Activated naive CD4-positive, alpha-beta T cell treated with anti-CD3 and anti-CD28 coated beads, Interleukin-2, amount 50 U/mL, for 16 hours (primary cell): ENCODE measurements at places on chromosomes 4 and X.

- no peak for DNase-seq
Observed at GRCh38 chr4:86500527-86500926, 93.6 kb upstream of the PTPN13 start.

- no peak for DNase-seq
Observed at GRCh38 chr4:177450426-177451107, 8.3 kb upstream of the AGA start.

DNA sequence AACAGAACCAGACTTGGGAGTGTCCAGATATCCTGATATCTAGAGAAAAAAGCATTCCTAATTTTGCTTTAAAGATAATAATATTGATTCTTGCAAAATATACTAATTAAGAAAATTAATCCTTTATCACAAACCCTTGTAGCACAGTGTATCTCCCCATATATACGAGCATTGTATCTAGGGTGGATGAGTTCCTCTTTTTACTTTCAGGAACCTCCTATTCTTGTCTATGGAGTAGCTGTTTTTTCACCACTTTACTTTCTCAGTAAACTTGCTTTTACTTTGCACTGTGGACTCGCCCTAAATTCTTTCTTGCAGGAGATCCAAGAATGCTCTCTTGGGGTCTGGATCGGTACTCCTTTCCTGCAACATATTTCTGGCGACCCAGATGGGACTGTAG lies 103.9 kb downstream of the GLUD2 start:
- DNase-seq: no peak

- no peak for DNase-seq
Observed at GRCh38 chr4:53676402-53676871, 85.2 kb upstream of the LNX1 start.

DNA sequence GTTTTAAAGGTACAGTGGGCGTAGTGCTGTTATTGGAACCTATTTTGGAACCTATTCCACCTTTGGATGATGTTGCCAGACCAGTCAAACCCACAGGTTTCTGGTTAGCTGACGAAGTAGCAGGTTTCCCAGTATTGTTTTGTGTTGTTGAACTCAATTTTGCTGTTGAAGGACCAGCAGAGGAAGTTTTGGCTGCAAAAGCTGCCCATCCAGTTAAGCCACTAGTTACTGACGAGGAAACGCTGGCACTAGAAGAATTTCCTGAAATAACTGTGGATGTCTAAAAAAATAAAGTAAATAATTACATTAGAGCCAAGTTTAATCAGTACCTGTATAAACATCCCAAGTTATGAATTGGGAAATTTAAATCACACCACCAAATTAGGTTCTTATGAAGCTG lies 25.5 kb downstream of the INTS12 start:
- DNase-seq: no peak

GRCh38 chr4:26071688-26072087 lies 157.7 kb downstream of the SMIM20 start:
- no peak for DNase-seq

- DNase-seq: peak; percentile 28
Observed at GRCh38 chr4:153257151-153257620, 52.9 kb downstream of the TRIM2 start.

- DNase-seq: no peak
Observed at GRCh38 chr4:173169178-173169427, 492 bp downstream of the GALNT7 start.

DNA sequence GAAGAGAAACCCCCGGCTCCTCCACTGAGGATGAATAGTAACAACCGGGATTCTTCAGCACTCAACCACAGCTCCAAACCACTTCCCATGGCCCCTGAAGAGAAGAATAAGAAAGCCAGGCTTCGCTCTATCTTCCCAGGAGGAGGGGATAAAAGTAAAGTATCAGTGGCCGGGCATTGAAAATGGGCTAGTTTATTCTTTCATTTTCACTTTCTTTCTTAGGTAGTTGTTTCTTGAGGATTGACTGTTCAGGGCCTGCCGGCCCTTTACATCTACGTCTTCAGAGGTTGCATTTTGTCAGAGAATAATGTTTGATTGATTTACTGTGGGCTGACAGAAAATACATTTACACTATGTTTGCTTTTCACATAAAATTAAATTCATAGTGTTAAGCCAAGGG lies 27.1 kb downstream of the PAK3 start:
- no peak for DNase-seq

DNA sequence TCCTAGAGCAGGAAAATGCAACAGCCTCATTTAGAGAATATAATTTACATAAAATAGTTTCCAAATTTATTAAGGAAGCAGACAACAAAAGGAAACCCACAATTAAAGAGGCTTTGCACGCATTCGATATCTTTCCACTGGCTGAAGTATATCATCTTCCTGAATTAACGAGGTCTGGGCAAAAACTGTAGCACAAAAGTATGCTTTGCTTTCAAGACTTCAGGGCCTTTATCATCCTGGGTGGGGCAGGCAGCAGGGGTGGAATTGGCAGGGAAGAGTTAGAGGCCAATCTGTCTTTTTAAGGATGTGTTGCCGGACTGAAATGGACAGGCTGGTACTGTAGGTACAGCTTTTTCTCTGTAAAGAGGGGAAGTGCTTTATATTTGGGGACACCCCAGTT lies 17.0 kb upstream of the STX18 start:
- no peak for DNase-seq

- DNase-seq: peak; percentile 8
Observed at GRCh38 chr4:648579-649292, 23.4 kb downstream of the PDE6B start.

DNA sequence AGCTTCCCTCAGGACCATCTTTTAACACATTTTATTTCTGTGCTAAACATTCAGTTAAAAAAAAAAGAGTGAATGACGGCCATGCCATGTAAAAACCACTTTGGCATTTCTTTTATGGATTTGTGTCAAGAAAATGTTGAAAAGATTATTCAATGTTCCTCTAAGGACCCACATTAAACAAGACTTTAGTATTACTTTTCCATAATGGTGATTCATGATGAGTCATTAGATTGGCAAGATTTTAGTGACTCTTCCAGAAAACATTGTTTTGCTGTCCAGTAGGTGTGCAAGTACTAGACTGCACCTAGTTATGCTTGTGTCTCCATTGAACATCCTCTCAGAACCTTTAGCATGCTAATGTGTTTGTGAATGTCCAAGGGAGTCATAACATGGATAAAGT lies 748.6 kb downstream of the STPG2 start:
- DNase-seq: no peak

- no peak for DNase-seq
Observed at GRCh38 chr4:39660045-39660444, 21.4 kb upstream of the SMIM14 start.

- DNase-seq: no peak
Observed at GRCh38 chr4:3489451-3489962, 26.4 kb downstream of the DOK7 start.

- DNase-seq: no peak
Observed at GRCh38 chrX:1894740-1895139, 279.9 kb downstream of the ASMT start.

DNA sequence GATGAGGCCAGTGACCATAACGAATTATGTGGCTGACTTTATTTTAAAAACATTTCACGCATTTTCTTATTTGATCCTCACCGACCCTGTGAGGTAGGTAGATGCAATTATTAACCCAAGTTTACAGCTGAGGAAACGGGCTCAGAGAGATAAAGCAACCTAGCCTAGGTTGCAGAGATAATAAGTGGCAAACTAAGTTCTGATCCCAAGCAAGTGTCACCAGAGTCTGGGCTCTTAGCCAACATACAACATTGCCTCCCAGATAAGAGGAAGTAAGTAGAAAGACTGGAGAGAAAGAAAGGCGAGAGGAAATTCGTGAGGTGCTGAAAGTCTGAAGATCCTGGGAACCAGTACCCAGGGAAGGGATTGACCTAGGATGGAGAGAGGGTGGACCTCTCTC lies 77.4 kb upstream of the GPR50 start:
- no peak for DNase-seq

- DNase-seq: no peak
Observed at GRCh38 chrX:31099536-31100090, 27.8 kb upstream of the FTHL17 start.

DNA sequence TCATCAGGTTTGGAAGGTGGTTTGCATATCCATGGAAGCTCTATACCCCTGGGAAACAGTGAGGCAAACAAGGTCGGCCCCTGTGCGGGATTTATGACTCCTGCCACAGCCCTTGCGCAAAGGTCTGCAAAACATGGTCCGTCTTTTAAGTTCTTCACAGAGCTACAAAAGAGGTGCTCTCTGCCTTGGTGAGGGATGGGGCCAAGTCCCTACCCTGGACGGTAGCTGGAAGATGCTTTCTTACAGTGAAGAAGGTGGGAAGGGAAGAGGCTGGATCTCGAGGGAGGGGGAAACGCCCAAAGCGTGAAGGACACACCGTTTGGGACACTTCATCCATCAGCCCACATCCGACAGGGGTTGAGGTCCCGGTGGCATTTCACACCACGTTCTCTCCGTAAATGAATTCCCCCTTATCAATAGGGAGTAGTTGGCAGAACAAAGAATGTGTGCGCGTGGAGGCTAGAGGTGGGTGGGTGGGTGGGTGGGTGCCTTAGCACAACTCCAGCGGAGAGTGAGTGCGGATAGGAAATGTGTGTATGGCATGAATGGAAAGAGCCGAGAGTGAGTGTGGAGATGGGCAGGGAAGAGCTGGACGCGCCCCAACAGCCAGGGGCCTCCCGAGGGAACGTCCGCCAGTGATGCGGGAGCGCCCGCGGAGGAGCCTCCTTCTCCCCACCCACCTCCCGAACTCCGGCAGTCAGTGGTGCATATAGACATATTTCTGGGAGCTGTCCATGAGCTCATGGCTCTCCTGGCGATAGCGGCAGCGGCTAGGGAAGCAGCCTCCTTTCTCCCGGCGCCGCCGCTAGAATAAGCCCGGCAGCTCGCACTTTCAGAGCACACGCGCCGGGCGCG lies 68.3 kb downstream of the LARP7 start:
- no peak for DNase-seq

DNA sequence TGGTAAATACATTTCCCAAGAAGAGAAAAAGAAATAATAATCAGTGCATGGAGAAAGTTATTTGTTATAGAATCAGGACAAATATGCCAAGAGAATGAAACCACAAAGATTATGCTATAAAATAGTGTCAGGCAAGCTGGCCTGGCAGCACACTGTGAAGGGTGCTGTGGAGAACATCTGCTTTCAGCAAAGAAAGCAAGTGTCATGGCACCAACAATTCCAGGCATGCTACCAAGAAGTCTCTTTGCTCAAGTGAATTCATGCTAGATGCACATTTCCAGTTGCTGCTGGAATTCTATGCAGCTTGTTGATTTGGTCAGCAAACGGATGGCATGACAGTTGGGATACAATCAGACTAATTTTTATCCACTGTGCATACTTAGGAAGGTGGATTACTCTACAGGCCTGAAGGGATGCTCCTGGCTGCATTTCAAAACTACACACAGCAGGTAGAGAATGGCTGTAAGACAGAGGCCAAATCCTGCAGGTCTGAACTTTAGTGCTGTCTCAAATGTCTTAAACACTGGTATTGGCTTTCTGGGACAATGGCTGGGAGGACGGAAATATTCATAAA lies 154.6 kb upstream of the FAT1 start:
- DNase-seq: no peak

DNA sequence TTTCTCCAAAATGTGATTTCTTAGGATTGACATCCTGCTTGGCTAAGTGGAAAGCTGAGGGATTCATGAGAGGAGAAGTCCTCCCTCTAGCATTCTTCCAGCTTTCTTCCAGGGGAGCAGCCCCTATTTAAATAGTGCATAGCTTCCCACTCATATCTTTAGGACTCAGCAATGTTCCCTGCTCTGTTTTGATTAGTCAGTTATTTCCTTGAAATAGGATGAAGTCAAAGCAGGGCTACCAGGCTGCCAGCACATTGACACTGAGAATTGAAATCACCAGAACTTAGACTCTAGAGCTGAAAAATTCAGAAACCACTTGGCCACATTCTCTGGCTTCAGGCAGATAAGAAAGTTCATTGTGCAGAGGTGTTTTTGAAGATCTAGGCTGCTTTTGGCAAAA lies 74.7 kb upstream of the SMAD1 start:
- DNase-seq: no peak

DNA sequence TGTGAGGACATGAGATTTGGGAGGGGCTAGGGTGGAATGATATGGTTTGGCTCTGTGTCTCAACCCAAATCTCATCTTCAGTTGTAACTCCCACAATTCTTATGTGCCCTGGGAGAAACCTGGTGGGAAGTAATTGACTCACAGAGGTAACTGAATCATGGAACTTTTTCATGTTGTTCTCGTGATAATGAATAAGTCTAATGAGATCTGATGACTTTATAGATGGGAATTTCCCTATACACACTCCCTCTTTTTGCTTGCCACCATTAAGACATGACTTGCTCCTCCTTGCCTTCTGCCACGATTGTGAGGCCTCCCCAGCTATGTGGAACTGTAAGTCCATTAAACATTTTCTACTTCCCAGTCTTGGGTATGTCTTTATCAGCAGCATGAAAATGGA lies 253.2 kb upstream of the GK2 start:
- DNase-seq: no peak

DNA sequence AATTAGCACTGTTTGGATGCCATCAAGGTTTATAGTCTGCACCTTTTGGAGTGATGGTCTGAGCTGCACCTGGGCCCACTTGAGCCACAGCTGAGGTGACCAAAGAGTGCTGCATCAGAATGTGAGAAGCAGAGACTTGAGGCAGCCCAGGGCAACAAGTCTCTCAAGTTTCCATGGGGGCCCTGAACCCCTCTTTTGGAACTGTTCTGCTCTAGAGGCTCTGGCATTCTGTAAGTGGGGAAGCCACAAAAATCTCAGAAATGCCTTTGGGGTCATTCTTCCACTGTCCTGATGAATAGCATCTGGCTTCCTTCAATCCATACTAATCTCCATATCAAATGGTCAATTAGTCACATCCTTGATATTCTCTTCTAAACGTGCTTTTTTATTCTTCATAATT lies 298.4 kb upstream of the MAOA start:
- DNase-seq: no peak

GRCh38 chr4:26124753-26125321 lies 196.0 kb upstream of the RBPJ start:
- no peak for DNase-seq

- no peak for DNase-seq
Observed at GRCh38 chrX:46788902-46789301, 30.0 kb upstream of the SLC9A7 start.

- no peak for DNase-seq
Observed at GRCh38 chrX:129823522-129823921, 20.2 kb downstream of the ZDHHC9 start.

DNA sequence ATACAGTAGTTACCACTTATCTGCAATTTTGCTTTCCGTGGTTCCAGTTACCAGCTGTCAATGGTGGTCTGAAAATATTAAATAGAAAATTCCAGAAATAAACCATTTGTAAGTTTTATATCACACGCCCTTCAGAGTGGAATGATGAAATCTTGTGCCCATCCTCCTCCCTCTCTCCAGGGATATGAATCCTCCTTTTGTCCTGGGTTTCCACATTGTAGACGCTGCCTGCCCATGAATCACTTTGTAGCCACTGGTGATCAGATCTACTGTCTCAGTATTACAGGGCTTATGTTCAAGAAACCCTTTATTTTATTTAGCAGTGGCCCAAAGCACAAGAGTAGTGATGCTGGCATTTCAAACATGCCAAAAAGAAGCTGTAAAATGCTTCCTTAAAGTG lies 198.6 kb downstream of the KCNIP4 start:
- no peak for DNase-seq

- DNase-seq: no peak
Observed at GRCh38 chr4:73917081-73917501, 47.9 kb downstream of the CXCL1 start.

GRCh38 chrX:124827258-124827845 lies 481.0 kb downstream of the SH2D1A start:
- no peak for DNase-seq
